ENCODE measurements at places on chromosomes 1 and 21.

GRCh38 chr1:88609051-88609450, 75.0 kb upstream of the PKN2 start:
- DNase-seq: no peak

- no peak for DNase-seq
These were observed 241.3 kb downstream of the PLA2G4A start for GRCh38 chr1:187070076-187070475.

DNA sequence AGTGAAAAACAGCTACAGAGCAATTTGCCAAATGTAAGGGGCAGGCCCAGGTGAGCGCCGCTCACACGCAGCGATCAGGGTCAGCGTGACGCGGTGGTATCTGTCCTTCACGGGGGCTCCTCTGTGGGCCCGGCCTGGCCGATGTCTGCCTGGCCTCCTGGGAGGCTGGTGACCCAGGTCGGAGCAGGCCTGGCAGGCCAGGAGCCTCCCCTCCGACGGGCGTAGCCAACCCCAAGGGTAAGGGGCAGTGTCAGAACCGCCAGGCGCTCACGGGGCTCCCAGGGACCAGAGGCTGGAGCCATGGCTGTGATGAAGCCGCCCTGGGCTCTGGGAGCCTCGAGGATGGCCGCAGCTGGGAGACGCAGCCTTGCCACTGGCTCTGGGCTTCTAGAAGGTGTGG, 72.1 kb downstream of the MORN1 start:
- no peak for DNase-seq

DNA sequence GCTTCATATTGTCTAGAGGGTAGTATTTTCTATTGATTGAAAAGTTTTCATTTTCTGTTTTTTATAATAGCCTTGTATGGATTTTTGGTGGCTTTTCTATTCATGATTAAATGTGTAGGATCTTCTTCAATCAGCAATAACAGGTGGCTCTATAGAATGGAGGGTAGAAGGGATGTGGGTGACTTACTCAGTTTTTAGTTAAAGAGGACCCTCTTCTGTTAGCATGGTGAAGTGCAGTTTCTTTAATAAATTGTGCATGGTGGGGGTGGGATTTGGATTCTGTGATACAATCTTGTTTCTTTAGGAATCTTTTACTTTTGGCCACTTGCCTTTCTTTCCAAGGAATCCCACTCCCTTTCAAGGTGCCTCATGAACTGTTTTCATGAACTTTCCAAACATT, 64.7 kb downstream of the SLC35A3 start:
- DNase-seq: no peak

All from non-pigmented ciliary epithelial cell (primary cell).